SJCRH30 (cell line): ENCODE measurements at places on chromosomes 3 and 15. TPM values are rescaled to one million over a fixed set of nuclear protein-coding genes. Genes with fewer than 3 reads are reported as not detected.

IL17RE gene
- total RNA-seq: 0.05 and 0.12 TPM in 2 replicates

SIDT1 gene
- total RNA-seq: 0.20 and 0.42 TPM in 2 replicates

CYP11A1 gene
- not detected in 2 replicates for total RNA-seq

CTDSPL gene
- 6.7 and 7.7 TPM in 2 replicates for total RNA-seq

PSTPIP1 gene
- total RNA-seq: 11.7 and 13.4 TPM in 2 replicates

AP3B2 gene
- total RNA-seq: not detected in 2 replicates

MESP2 gene
- not detected in 2 replicates for total RNA-seq

DNA sequence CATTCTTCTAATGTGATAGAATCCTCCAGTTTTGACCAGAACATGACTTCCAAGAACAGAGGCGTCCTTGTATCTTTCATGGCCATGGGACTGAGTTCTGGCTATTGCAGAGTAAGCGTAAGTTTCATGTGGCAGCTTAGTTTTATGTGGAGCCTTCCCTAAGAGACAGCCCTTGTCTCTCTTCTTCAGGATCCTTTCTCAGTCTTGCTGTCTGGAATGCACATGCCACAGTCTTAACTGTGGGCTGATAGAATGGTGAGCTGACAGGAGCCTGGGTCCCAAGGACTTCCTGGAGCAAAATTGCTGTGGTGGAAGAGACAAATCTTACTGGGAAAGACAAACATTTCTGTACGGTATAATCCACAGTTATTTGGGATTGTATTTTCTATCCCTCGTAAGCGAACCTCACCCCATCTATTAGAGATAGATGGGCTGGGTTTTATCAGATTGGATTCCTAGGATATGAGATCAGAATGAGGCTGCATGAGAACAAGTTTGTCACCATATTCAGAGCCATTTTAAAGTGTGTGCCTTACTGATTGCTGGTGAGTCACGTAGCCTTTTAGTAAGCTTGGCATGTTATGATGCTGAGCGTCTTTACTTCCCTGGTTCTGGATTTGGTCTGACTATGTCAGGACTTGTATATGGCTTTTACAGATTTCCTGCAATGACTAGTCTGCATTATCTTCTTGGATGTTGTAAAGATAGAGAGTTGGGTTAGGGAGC is 32.8 kb downstream of the CDIN1 start:
- no peak overlapping the region for H3K27ac ChIP-seq
- no peaks in the 10 kb centered on the region; the same call in 1 of the 2 replicates for H3K27me3 ChIP-seq
- H3K4me1 ChIP-seq: no peaks in the 10 kb centered on the region
- no peak overlapping the region for H3K4me3 ChIP-seq
- no peak for DNase-seq
- no peaks in the 10 kb centered on the region for H3K36me3 ChIP-seq

GRCh38 chr15:74196175-74196574 is 6.4 kb downstream of the STRA6 start:
- H3K27me3 ChIP-seq: no peaks in the 10 kb centered on the region
- peak overlapping the region; percentile 74 for H3K27ac ChIP-seq
- no peak overlapping the region for H3K4me3 ChIP-seq

- H3K27ac ChIP-seq: no peak overlapping the region
- H3K36me3 ChIP-seq: no peaks in the 10 kb centered on the region
- no peaks in the 10 kb centered on the region for H3K27me3 ChIP-seq
Observed at GRCh38 chr3:178202194-178202593, 334.0 kb upstream of the KCNMB2 start.

DNA sequence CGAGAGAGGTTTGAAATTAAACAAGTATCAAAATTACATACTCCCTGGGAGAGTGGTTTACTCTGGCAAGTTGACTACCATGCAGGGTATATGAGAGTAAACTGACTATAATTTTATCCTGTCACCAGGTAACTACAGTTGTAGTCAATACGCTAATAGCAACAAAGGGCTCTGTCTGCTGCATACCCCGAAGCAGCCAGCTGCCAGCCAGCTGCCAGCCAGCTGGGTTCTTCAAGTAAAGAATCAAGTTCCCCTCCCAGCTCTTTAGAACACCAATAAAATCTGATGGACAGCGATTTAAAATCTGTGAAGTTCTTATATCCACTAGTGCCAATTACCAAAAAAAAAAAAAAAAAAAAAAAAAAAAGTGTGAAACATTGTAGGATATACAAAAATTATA is 417.7 kb upstream of the CFAP20DC start:
- H3K4me1 ChIP-seq: no peaks in the 10 kb centered on the region
- no peak overlapping the region for H3K4me3 ChIP-seq
- H3K27ac ChIP-seq: no peak overlapping the region
- DNase-seq: no peak

DNA sequence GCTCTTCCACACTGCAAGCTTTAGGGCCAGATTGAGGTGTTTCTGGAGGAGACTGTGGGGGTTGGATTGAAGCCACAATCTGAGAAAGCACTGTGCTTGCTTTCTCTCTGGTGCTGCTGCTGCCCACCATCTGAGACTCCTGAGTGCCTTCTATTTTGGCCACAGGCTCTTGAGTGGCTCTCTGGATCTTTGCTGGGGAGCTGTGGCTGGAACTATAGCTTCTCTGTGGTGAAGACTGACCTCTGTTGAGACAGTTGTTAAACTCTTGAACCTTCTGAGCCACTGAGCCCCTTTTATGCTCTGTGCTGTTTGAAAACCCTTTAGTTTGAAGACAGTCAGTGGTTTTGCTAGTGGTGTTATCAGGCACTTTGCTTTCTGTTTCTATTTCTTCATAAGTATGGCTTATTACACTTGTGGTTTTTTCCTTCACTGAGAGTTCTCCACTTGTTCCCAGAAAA is 108.7 kb upstream of the TSPAN3 start:
- DNase-seq: no peak
- no peaks in the 10 kb centered on the region for H3K4me1 ChIP-seq
- no peak overlapping the region for H3K4me3 ChIP-seq
- no peaks in the 10 kb centered on the region for H3K27me3 ChIP-seq
- H3K27ac ChIP-seq: no peak overlapping the region
- no peaks in the 10 kb centered on the region for H3K36me3 ChIP-seq

DNA sequence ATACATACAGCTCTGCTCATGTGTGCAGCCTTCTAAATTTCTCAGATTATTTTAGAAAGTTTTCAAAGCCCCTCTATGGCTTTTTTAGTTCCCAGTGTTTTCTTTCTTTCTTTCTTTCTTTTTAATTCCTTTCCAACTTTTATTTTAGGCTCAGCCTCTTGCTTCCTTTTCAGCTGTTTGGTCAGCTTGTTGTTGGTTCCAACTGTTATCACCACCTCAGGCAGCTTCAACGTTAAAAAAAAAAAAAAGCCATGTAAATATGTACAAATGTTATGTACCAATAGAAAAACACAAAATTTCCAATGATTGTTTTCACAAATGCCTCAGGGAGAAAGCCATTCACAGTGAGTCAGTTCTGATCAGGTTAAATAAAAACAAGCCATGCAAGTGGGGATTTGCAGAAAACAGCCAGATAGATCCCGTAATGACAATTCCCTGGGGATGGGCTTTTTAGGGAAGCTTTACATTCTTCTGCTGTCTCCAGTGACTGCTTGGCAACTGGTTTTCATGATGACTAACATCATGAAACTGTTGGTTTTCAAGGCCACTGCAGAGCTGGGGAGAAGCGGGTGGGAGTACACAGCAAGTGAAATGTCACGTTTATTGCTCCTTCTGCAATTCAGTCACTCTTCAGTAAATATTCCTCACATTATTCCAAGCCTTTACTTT is 908.4 kb downstream of the EPHA3 start:
- no peak overlapping the region for H3K4me3 ChIP-seq
- H3K27me3 ChIP-seq: no peaks in the 10 kb centered on the region
- 0 out of 2 replicates have a peak overlapping the region, but pooled peaks have one; percentile 23 for H3K27ac ChIP-seq
- DNase-seq: peak; percentile 53
- H3K36me3 ChIP-seq: no peaks in the 10 kb centered on the region

DNA sequence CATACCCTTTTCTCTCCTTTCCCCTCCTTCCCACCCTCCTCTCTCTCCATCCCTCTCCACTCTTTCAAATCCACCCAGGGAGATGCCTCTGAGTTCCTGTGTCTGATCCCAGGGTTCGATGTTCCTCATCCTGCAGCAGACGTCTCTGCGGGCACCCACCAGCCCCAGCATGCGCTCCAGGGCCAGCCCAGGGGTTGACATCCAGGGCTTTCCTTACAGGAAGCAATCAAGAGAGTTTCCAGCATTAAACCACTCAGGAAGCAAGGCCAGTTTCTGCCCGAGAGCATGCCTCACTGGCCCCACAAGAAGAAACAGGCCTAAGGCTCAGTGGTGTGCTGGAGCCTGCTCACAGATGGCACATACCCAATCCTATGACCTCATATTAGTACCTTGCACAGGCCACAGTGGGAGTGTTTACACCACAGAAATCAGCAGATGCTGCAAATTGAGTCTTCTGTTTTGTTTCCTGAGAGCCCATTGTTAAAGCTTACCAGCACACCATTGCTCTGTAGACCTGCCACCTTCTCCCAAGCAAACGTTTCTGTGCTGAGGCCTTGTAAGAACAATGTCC is 13.2 kb downstream of the SLC6A1 start:
- no peak for DNase-seq
- no peak overlapping the region for H3K27ac ChIP-seq
- H3K4me1 ChIP-seq: no peaks in the 10 kb centered on the region
- H3K36me3 ChIP-seq: no peaks in the 10 kb centered on the region
- H3K4me3 ChIP-seq: no peak overlapping the region
- H3K27me3 ChIP-seq: peaks cover 17% of the 10 kb centered on the region

- DNase-seq: peak; percentile 34
- H3K27me3 ChIP-seq: no peaks in the 10 kb centered on the region
- H3K36me3 ChIP-seq: no peaks in the 10 kb centered on the region
- no peak overlapping the region for H3K27ac ChIP-seq
- no peaks in the 10 kb centered on the region for H3K4me1 ChIP-seq
- H3K4me3 ChIP-seq: no peak overlapping the region
Observed at GRCh38 chr3:187679638-187680396, 9.6 kb upstream of the SST start.

DNA sequence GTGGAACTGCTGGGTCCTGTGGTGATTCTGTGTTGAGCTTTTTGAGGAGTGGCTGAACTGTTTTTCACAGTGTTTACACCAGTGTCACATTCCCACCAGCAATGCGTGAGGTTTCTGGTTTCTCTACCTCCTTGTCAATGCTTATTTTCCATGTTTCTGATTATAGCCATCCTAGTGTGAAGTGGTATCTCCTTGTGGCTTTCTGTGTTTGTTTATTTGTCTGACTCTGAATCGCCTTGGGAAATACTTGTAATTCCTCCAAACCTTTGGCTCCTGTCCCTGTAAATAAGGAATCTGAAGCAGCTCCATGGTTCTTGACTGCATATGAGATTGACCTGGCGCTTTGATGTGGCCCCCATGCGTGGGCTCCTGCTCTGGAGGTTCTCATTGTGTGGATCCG is 20.6 kb downstream of the FAN1 start:
- DNase-seq: no peak
- no peaks in the 10 kb centered on the region for H3K27me3 ChIP-seq
- H3K27ac ChIP-seq: no peak overlapping the region
- peaks cover 46% of the 10 kb centered on the region for H3K36me3 ChIP-seq
- H3K4me1 ChIP-seq: no peaks in the 10 kb centered on the region

GRCh38 chr3:157088601-157089454 is 71.1 kb downstream of the CCNL1 start:
- peak; percentile 91 for DNase-seq
- H3K27me3 ChIP-seq: no peaks in the 10 kb centered on the region
- H3K36me3 ChIP-seq: no peaks in the 10 kb centered on the region
- peak overlapping the region; percentile 62 for H3K4me3 ChIP-seq

GRCh38 chr3:12438318-12438717 is 46.0 kb upstream of the TSEN2 start:
- peaks cover 8% of the 10 kb centered on the region; the same call in 1 of the 2 replicates for H3K4me1 ChIP-seq
- no peak overlapping the region for H3K27ac ChIP-seq
- H3K36me3 ChIP-seq: no peaks in the 10 kb centered on the region
- H3K4me3 ChIP-seq: no peak overlapping the region
- H3K27me3 ChIP-seq: peaks cover 7% of the 10 kb centered on the region
- DNase-seq: no peak

GRCh38 chr3:97987306-97987705 is 15.1 kb upstream of the RIOX2 start:
- no peak overlapping the region for H3K4me3 ChIP-seq
- no peaks in the 10 kb centered on the region for H3K4me1 ChIP-seq
- no peaks in the 10 kb centered on the region for H3K36me3 ChIP-seq
- no peak overlapping the region for H3K27ac ChIP-seq

DNA sequence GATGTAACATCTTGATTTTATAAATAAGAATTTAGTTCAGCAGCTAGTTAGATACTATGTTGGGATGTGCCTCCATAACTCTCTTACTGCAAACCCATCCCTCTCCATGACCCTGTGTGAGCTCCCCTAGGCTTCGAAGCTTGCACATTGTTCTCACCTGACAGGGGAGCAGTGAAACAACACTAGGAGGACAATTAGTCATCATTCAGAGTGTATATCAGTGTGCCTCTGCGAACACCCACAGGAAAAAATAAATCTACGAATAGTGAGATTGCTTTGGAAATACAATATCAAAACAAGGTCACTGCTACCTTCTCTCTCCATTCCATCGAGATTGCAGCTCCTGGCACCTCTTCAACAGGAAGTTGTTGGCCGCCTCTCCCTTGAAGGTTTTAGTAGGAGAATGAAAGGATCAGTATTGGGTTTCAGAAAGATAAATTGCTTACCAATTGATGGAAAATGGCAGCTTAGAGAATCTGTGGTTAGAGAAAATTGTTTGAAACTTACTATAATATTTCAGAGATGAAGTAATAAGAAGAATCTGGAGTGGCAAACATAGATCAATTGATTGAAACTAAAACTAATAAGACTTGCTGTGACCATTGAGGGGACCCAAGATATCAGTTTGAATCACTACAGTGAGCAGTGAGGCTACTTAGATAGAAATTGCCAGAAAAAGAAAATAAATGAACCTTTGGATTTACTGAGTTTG is 103.2 kb downstream of the CHL1 start:
- H3K4me3 ChIP-seq: no peak overlapping the region
- no peaks in the 10 kb centered on the region for H3K4me1 ChIP-seq
- H3K36me3 ChIP-seq: no peaks in the 10 kb centered on the region
- no peak for DNase-seq
- H3K27ac ChIP-seq: no peak overlapping the region

DNA sequence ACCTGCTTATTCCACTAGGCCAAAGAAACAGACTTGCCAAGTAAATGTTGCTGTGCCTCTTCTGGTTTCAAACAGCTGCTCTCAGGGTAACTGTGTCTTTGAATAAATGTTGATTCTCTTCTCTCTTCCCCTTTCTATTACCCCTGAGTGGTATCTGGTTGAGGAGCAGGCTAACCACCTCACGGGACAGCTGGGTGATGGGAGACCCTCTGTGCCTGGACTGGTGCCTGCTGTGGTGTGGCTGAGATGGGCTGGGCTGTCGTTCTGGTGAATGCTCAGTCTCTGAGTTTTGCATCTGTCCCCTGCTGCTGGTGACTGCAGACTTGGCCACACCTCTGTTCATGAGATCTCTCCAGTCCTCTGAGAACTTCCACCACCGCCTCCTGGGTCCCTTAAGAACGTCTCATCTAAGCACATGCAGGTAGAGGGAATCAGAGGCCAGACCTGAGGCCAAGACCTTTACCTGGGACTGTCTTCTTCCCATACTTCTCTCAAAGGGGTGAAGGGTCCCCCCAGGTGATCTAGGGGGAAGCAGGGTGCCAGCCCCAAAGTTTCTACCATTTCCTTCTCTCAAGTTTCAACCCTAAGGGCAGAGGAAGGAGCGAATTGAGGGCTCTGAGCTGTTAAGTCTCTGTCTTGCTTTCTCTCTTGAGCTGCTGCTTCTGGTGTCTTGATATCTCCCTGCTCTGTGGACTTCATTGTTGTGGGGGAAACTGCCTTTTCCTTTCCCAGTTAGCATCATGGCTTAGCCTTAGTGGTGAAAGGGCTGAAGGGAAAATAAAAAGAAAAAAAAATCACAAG is 252.9 kb downstream of the EBLN2 start:
- H3K27ac ChIP-seq: no peak overlapping the region
- H3K27me3 ChIP-seq: no peaks in the 10 kb centered on the region
- H3K4me1 ChIP-seq: no peaks in the 10 kb centered on the region
- H3K4me3 ChIP-seq: no peak overlapping the region

- H3K4me3 ChIP-seq: no peak overlapping the region
- H3K27me3 ChIP-seq: no peaks in the 10 kb centered on the region
- peaks cover 38% of the 10 kb centered on the region for H3K4me1 ChIP-seq
Observed at GRCh38 chr15:78056714-78057269, 20.7 kb downstream of the TBC1D2B start.
